ENCODE measurements at places on chromosomes 13 and 19.

GRCh38 chr13:95155504-95155903 is 145.7 kb downstream of the ABCC4 start:
- DNase-seq, result no peak

DNA sequence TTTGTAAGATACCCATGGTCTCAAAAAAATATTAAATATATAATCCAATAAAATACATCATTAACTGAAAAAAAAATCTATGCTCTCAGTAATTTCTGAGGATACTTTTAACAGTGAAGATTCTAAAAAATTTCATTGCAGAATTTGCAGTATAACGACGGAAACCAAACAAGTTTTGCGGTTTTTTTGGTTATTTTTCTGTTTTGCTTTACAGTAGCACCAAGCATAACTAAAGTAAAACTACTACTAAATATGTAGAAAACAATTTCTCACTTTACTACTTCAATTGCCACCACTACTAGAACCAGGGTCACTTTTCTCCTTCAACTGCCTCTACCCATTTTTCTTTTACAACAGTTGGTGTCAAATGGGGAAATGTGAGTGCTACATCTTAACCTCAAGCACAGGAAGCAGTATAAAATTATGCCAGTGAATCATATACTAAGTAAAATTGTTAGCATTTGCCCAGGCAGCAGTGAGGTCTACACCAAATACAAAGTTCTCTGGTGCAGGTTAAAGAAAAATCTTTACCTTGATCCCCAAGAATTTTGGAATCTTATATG is 24.1 kb downstream of the MICU2 start:
- no peak for DNase-seq

- peak; percentile 11 for DNase-seq
Measured at GRCh38 chr13:60329221-60329923, 67.6 kb upstream of the TDRD3 start.

DNA sequence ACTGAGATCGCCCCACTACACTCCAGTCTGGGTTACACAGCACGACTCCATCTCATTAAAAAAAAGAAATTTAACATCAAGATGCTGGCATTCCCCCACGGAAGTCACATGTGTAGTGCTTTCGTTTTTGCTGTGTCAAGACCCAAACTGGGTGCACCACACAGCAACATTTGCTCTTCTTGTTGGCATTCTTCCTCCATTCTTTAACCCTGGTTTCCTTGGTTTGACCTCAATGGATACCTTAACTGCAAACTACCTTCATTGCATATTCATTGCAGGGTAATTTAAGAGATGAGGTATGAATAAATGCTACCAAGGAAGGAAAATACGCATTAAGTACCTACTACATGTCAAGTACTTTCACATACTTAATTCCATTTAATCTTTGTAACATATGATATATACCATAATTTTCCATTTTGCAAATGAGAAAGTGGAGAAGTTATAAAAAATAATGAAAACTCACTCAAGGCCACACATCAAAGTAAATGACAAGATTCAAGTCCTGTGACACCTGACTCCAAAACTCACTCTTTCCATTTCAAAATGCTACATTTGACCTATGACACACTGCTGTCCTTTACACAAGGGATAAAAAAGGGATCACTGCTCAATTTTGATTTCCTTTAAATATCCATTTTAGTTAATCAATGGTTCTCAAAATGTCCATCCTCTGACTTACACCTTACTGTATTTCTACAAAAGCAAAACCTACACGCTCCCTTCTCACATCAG is 59.2 kb downstream of the STK24 start:
- no peak for DNase-seq

DNA sequence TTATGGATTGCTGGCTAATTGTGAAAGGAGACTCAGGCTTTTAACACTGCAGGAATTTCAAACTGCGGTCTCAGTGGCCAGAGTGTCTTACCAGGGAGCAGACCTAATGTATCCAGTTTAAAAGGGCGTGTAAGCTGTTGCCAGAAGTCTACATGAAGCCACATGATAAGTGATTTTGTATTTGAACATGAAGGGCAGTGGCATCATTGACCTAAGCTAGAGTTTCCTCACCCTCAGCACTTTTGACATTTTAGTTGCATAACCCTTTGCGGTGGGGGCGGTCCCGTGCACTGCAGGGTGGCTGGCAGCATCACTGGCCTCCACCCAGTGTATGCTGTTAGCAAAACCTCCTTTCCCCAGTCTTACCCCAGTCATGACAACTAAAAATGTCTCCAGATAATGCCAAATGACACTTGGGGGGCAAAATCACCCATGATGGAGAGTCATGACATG is 23.7 kb upstream of the GPR18 start:
- DNase-seq, result no peak

DNA sequence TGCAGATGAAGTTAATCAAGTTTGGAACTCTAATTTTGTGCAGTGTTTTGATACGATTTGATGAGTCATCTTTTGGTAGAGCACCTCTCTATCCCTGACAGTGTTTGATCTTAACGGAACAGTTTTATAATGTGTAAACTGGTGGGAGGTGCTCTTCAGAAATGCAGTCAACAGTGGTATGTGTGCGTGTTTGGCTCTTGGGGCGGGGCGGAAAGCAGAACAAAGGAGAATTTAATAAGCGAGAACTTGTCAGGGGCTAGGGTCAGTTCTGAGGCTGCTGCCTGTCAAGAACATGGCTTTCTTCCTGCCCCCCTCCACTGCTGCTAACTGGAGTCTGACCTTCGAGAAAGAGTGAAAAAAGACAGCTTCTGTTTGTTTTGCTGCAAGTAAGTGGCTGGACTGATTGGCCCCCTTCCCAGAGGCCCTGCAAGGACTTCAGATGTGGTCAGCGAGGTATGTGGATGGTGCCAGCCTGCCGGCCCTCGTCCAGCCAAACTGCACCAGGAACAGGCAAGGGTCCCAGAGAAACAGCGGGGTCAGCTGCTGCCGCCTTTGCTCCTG is 40.8 kb downstream of the BBC3 start:
- peak; percentile 36 for DNase-seq

DNA sequence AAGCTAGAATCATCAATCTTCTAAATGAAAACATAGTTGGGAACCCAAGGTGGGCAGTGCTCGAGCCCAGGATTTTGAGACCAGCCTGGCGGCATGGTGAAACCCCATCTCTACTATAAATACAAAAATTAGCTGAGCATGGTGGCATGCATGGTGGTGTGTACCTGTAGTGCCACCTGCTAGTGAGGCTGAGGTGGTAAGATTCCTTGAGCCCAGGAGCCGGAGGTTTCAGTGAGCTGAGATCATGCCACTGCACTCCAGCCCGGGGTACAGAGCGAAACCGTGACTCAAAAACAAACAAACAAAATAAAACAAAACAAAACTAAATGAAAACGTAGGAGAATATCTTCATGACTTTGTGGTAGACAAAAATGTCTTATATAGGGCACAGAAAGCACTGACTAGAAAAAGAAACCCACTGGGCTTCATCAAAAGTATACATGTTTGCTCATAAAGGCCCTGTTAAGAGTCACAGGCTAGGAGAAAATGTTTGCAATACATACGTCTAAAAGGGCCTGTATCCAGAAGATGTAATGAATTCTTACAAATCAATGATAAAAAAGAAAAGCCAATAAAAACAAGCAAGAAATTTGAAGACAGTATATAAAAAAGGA is 353.6 kb downstream of the FGF9 start:
- no peak for DNase-seq

- DNase-seq, result peak; percentile 58
Measured at GRCh38 chr13:20174656-20175405, 14.0 kb upstream of the GJA3 start.

DNA sequence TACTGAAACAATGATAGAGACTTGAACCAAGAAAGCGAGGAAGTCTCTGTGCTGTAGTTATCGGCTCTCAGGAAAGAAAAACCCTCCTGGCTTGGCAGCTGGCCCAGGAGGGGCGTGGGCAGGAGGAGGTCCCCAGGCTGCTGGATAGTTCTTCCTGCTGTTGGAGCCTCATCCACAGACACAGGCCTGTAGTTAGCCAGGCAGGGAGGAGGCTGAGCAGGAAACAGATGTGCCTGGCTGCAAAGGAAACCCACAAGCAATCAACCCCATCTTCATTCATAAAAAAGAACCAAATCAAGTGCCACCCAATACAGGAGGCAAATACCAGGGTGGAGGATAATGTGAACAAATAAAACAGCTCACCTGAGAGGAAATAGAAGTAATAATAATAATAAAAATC is 86.2 kb downstream of the IRS2 start:
- peak; percentile 15 for DNase-seq

DNA sequence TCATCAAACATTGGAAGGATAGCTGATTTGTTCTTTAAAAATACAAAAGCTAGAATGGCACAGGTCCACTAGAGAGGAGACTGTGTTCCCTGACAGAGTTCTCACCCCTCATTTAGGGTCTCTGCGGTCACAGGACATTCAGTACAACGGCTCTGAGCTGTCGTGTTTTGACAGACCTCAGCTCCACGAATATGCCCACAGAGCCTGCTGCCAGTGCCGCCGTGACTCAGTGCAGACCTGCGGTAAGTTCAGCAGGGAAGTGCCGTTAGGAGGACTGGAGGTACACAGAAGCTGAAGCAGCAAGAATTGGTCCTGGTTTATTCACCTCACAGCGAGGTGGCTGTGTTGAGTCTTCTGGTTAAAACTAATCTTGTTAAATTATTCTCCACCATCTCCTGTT is 90.0 kb downstream of the TNFRSF19 start:
- DNase-seq, result no peak

- no peak for DNase-seq
Measured at GRCh38 chr19:16420336-16420676, 51.5 kb downstream of the EPS15L1 start.

DNA sequence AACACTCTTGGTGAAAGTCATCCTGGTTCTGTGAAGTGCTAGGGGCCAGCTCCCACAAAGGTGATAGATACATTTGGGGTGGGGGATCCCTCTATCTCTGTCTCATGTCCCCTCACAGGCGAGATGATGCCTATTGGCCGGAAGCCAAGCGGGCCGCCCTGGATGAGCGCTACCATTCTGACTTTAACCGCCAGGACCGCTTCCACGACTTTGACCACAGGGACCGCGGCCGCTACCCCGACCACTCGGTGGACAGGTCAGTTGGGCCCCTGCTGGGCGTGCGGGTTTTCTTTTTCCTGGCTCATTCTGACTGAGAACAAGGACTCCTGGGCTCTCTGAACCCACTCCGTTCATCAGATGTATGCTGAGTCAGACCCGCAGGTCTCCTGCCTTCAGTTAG is 16.4 kb downstream of the MICOS13 start:
- no peak for DNase-seq

DNA sequence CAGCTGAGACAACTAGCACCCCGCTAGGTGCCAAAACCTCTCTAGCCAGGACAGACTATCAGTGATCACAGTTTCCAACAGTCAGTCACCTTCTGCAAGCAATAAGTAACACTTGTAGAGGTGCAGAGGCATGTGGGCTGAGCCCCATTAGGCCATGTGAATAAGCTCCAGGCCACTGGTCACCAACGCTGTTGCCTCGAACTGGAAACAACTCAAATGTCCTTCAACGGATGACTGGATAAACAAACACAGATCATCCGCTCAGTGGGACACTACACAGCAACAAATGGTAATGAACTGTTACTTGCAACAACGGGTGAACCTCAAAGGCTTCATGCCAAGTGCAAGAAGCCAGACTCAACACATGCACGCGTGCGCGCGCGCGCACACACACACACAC is 27.5 kb upstream of the TMEM160 start:
- DNase-seq, result no peak

DNA sequence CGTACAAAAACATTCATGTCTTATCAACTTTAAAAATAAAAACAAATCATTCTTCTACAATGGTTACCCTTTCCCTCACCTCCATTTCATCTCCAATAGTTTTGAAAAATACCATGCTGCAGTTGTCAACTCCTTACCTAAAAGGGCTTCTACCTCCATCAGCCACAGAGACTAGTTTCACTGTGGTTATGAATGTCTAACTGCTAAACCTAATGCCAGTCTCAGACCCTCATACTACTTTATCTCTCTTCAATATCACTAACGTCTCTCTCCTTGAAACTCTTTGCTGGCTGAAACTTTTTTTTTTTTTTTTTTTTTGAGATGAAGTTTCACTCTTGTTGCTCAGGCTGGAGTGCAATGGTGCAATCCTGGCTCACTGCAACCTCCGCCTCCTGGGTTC is 27.1 kb downstream of the LNX2 start:
- no peak for DNase-seq

DNA sequence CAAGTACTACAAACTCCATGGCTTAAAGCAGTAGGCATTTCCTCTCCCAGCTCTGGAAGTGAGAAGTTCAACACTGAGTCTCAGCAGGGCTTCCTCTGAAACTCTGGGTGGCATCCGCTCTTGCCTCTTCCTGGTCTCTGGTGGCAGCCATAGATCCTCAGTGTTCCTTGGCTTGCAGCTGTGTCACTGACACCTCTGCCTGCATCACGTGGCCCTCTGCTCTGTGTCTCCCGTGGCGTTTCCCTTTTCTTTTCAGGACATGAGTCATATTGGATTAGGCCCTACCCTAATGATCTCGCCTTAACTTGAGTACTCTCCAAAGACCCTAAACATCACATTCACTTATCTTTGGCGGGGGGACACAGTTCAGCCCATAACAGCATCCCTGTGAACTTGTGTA is 466.7 kb downstream of the MYO16 start:
- DNase-seq, result no peak

- no peak for DNase-seq
Measured at GRCh38 chr19:49297403-49297802, 27.6 kb downstream of the SLC6A16 start.

DNA sequence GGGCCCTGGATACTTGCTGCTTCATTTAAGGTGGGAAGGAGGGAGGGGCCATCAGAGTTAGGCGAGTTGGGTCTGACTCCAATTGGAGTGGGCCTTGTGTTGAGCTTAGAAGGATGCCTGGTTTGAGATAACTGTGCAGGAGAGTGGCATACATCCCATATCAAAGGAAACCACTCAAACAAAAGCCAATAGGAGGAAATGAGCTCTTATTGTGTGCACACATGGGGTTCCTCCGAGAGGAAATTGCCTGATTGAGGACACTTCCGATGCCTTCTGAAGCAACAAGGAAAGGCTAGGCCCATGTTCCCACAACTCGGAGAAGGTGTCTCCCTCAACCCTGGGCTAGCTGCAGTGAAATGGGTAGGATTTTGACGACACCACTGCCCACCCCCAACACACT is 19.6 kb downstream of the MBNL2 start:
- DNase-seq, result no peak

DNA sequence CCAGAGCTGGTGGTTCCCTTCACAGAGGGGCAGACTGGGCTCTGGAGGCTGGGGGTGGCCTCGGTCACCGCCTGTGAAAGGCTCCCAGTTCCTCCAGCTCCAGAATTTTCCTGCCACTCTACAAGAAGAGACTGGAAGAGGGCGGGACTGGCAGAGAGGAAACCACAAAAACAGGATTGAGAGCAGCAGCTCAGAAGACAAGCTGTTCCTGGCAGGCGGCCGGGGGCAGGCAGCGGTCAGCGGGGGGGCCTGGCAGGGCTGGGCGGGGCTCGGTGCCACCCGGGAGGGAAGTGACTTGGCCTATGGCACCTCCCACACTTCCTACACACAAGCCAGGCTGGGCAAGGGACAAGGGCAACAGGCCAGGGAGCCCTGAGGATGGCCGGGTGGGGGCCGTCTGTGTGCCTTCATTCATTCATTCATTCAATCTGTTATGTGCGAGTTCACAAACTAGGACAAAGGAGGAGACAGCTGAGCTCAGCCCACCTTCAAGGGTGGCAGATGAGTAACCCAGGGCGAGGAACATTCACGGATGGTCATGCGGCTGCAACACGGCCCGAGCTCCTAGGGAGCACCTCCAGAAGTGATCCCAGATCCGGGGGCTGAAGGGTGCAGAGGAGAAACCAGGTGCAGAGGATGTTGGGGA is 16.9 kb upstream of the BTBD2 start:
- DNase-seq, result peak; percentile 69

- no peak for DNase-seq
Measured at GRCh38 chr19:38425810-38426466, at the start of gene RASGRP4. TSS of gene RASGRP4 (minus strand) at chr19:38426219. CDS start at chr19:38426091, 128 bp downstream.
